ENCODE measurements at places on chromosomes 3 and 15. TPM values are rescaled to one million over a fixed set of nuclear protein-coding genes. Genes with fewer than 3 reads are reported as not detected.

DNA sequence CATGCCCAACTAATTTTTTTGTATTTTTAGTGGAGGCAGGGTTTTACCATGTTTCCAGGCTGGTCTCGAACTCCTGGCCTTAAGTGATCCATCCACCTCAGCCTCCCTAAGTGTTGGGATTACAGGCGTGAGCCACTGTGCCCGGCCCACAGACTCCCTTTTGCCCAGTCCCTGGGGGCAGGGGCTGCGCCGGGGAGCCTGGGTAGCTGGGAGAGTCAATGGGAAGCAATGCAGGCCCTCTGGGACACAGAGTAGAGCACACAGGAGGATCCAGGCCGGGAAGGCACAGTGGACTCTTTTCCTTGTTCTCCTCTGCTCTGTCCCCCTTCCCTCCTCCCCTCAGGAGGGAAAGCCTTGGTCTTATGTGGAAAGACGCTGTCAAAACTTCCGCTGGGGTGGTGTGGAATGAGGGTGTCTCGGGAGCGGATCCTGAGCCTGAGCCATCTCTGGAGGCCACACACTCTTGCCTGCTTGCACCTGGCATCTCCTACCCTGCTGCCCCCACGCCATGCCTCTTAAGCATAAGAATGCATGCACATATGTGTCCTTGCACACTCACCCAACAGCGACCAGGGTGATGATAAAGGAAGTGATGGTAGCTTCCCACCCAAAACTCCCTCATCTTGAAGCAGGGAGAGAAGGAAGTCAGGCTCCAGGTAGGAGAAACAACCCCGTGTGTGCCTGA, 11.9 kb upstream of the PRKCD start:
- DNase-seq: no peak

TBC1D5 gene
- total RNA-seq: 32.4 TPM

DNA sequence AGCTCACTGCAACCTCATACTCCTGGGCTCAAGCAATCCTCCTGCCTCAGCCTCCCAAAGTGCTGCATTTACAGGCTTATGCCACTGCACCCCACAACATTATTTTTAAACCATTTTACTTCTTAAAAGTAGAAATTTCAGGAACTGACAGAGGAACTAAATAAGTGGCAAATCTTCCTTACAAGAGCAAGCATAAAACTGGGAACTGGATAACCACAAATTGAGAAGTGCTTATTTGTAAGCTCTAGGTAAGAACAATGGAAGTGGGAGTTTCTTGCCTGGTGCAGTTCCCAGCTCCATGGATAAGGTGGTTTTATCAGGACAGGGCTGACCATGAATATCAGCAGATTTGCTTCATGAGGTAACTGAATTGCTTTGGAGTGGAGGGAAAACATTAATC, 655.2 kb downstream of the DIPK2A start:
- no peak for DNase-seq

ITIH1 gene
- not detected for total RNA-seq

Data from left colon (tissue), 2 donors.